ENCODE measurements at places on chromosomes 4 and X.

GRCh38 chrX:100747703-100748102, 15.8 kb upstream of the SYTL4 start:
- DNase-seq, result no peak

- no peak for DNase-seq
Observed at GRCh38 chr4:19557161-19557560, 694.5 kb upstream of the SLIT2 start.

DNA sequence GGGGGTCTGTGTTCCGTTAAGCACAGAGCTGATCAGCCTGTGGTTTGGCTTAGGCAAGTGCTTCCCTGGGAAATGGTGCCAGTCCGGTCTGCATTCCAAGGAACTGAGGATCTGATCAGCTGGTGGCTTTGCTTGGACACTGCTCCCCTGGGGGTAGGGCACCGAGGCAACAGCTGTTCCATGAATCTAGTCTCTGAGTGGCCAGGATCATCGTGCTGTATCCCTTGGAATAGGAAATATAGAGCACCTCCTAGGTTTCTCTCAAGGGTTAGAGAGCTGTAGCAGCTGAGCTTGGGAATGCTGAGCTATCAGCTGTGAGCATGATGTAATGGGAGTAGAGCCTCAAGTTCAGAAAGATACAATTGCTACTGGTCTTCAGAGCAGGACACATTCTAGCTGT, 863.9 kb downstream of the RAPGEF2 start:
- DNase-seq, result no peak

- DNase-seq, result no peak
Observed at GRCh38 chr4:76087007-76087769, 12.7 kb downstream of the ART3 start.

DNA sequence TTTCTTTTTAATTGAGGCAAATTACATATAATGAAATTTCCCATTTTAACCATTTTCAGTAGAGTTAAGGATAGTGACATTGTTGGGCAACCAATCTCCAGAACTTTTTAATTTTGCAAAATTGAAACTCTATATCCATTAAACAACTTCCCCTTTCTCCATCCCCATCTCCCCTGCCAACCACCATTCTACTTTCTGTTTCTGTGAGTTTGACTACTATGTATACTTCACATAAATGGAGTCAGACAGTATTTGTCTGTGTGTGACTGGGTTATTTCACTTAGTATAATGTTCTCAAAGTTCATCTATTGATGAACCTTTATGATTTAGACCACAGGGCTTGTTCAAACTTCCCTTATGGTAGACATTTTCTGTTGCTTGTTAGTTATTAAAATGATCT, 364.5 kb upstream of the MAD2L1 start:
- no peak for DNase-seq

GRCh38 chr4:74206088-74206825, 48.3 kb downstream of the MTHFD2L start:
- DNase-seq, result no peak

- DNase-seq, result peak; percentile 70
Observed at GRCh38 chr4:47577779-47578553, 92.9 kb downstream of the ATP10D start.

- no peak for DNase-seq
Observed at GRCh38 chrX:120486786-120487185, 17.7 kb upstream of the LAMP2 start.

DNA sequence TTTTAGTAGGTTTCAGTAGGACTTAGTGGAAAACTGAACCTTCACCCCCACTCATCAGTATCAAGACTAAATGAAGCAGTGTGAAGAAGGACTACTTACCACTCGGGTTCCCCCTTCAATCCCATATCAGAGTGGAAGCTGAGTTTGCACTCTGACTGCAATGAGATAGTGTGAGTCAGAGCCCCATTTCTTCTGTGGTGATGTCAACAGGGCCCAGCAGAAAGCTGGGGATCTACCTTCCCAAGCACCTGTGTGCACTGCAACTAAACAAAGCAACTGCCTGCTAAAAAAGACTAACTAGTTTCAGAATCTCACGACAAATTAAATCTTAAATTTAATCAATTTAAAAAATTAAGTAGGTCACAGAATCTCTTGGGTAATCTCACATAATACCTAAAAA, 1837.0 kb upstream of the PCDH7 start:
- no peak for DNase-seq

DNA sequence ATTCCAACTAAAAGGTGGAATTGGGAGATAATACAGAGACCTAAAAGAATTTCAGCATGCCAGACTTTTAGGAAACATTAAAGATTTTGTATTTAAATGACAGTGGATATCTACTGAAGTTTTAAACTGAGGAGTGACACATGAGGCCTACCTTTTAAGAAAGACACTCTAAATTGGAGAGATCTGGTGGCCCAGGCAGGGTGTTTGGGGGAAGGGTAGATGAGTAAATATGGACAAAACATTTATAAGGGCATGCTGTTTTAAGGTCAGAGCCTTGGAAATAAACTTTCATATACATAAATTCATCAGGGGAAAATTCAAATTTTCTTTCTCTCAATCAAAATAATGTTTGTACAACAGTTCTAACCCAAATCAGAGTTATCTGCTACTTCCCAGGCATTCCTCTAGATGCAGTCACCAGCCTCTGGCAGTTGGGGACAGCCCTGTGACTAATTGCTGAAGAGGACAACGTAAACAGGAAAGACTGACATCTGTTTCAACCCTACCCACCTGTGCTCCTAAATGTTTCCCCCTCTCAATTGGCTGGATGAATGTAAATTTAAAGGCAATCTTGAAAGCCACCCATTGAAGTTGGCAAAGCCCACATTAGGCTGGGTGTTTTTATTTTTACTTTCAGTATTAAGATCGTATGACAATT, 1646.9 kb upstream of the ADGRL3 start:
- no peak for DNase-seq

DNA sequence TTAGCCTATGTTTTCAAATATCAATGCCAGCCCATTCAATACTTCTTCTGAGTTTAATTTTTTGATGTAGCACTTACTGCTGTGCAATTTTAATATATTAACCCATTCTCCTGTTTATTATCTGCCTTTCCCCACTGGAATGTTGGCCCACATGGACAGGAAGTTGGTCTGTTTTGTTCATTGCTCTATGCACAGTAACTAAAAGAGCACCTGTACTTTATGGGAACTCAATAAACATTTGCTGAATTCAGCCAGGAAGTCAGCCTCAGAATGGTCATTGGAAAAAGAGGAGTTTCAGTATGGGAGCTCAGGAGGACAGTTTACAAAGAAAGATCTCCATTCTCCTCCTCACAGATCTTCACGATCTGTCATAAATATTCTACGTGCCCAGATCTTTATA, 510.5 kb upstream of the AGA start:
- DNase-seq, result no peak

- DNase-seq, result no peak
Observed at GRCh38 chrX:14094191-14094590, 64.5 kb upstream of the GEMIN8 start.

DNA sequence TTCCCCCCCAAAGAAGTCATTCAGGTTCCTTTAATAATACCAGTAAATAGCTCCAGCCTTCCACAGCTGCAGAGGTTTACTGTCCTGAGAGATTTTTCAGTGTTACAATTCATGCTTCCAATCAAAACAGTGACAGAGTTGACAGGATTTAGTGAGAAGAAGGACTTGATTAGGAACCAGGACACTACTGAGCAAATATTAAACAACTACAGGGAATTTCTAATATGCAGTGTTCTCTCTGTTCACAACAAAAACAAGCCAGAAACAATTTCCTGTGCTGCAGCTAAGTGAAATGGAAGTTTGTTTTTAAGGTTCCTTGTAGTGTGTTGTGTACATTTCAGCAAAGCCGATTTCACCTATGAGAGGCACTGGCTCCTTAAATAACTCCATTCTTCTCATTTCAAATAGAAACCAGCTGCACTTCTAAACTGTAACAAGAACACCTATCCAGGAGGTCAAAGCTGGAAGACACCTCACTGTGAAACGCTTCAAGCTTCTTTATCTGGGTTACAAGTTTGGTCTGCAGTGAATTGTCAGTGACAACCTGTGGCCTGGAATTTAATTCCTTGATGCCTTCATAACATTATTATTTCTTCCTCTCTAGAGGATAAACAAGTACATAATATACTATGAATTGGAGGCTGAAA, 149.3 kb downstream of the RASL11B start:
- no peak for DNase-seq

- DNase-seq, result no peak
Observed at GRCh38 chr4:80134936-80135701, 62.1 kb upstream of the ANTXR2 start.

DNA sequence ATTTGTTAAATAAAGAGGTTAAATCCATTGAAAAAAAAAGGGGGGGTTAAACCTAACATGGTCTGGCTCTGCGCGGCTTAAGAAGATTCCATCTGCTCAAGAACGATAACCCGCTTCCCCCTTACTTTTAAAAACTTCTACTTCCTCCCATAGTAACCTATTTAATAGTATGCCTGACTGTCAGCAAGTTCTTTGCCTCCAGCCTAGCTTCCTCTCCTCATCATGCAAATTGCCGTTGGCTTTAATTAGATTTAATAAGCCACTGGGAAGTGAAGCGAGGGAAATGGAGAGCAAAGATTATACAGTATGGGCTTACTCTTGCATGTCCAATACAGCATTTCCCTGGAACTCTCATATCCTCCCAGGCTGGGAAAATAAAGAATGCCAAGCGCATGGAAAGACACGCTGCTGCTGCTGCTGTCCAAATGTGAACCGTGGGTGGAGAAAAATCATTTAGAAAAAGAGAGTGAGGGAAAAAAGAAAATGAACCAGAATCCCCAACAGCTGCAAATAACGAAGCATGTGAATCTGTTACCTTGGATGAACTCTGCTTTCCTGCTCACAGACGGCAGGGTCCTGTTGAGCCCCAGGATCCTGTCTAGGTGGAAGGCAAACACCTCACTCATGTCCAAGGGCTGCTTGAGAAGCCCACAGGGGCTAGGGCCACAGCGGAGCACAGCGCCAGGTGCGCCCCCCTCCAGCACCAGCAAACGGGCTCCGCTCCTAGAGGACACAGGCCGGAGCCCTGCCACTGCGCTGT, 2.7 kb downstream of the GASK1B start:
- DNase-seq, result no peak

DNA sequence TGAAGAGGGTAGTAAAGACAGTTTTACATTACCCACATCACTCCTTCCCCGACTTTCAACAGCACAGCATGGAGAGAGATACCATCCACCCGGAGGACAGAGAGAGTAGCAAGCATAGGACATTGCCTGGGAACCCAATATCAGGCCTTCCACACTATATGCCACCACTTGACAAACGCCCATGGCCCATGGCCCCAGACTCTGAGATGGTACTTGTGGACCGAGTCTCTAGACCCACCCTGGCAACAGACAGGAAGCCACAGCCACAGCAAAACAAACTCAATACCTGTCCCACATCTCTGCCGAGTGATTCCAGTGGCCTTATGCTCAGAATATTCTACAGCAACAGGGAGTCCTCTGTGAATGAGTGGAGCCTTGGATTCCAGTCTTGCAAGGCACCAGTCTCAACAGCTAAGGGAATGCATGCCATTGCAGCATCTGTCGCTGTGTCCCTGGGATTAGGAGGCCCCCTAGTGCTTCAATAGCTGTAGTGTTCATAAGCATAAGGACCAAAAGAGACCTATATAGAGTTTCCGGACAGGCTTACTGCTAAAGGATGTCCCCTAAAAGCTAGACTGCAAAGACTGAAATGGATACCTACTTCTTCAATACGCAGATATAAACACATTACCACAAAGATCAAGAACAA, 14.7 kb upstream of the CT55 start:
- DNase-seq, result no peak

- DNase-seq, result no peak
Observed at GRCh38 chrX:151974336-151975227, at the start of gene GABRE. Gene GABRE, minus strand, starts transcription at chrX:151974676. Its CDS starts 51 bp downstream, at chrX:151974625.

- peak; percentile 72 for DNase-seq
Observed at GRCh38 chr4:88522702-88523324, 763 bp downstream of the PYURF start.

DNA sequence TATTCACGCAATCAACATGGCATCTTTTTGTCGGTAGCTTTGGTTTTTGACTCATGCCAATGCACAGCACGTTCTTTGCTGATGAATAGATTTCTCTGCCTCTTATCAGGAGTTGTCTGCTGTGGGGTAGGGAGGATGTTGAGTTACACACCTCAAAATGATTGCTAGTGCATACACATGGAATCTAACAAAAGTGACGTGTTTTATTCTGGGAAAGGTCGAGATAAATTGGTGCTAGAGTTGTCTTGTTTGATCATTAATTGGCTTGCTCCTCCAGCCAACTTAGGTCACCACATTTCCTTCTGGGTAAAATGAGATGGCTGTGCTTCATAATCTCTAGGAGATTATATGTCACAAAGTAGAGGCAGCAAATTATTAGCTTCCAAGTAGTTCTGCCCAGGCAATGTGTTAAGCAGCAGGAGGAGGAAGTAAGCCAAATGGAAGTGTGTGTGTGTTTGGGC, 3.9 kb downstream of the RAB9A start:
- DNase-seq, result no peak

DNA sequence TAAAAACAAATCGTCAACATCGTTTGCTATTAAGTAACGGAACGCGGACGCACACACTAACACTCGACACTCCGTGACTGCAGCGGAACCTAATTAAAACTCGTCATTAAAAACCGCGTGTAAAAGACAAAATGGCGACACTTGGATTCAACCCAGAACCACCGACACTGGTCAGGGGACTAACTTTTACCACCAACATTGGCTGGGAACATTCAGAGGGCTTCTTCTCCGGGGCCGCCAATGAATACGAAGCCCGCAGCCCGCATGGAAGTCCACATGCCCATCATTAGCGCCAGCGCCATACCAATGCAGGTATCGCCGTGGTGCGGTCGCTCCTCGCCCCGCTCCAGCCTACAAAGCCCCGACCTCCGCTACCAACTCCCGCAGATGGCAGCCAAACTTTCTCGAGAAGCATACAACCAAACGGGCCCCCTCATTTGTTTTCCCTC, 498 bp downstream of the RBMX start:
- DNase-seq, result no peak

- DNase-seq, result no peak
Observed at GRCh38 chrX:107804427-107804826, 21.2 kb upstream of the MID2 start.

- no peak for DNase-seq
Observed at GRCh38 chrX:11205796-11206195, 87.4 kb upstream of the AMELX start.

DNA sequence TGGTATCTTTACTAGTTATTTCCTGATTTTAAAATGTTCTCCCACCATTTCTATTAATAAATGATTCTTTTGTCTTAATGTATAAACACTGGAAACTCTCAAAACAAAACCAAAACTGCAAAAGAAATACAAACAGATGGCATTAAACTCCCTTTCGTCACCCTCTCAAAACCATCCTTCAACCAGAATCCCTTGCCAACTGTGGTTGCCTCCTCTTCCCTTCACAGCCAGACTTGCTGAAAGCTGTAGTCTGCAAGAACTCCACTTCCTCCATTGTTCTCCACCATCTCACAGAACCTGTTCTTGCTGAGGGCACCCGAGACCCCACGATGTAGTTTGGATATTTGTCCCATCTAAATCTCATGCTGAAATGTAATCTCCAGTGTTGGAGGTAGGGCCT, 96.5 kb downstream of the WWC2 start:
- DNase-seq, result no peak

DNA sequence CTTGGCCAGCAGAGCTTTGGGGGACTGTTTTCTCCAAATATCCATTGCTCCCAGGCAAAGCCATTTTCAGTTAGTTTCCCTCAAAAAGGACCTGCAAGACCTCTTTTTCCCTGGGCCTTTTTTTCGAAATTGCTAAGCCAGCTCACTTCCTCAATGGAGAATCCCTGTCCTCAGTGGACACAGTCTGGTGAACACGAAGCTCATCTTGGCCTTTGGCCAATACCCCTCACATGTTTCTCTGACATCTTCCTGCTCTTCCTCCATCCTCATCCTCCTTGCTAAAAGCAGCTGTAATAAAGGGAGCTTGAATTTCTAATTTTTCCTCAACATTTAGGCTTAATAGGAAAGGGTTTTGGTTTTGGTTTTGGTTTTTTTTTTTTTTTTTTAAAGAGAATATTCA, 17.6 kb upstream of the PRPS1 start:
- no peak for DNase-seq

Measured in ascending aorta (tissue), 2 donors.